ENCODE measurements at places on chromosomes 5 and 9. TPM values are rescaled to one million over a fixed set of nuclear protein-coding genes. Genes with fewer than 3 reads are reported as not detected.

ALDH1A1 gene
- total RNA-seq: 196 TPM

OGN gene
- total RNA-seq: not detected

FAM174A gene
- 17.6 TPM for total RNA-seq

SPATA31D4 gene
- not detected for total RNA-seq

LSM11 gene
- 8.2 TPM for total RNA-seq

WNK2 gene
- total RNA-seq: not detected

CER1 gene
- not detected for total RNA-seq

ANKRD34B gene
- not detected for total RNA-seq

NCS1 gene
- 42.4 TPM for total RNA-seq

Data from vein endothelial cell (primary cell).